ENCODE measurements at places on chromosomes 12 and 14. TPM values are rescaled to one million over a fixed set of nuclear protein-coding genes. Genes with fewer than 3 reads are reported as not detected.
A peak's percentile ranks its signal among the peaks of the same experiment; 100 is the strongest.

ASB2 gene
- not detected for polyA plus RNA-seq

CLEC2A gene
- polyA plus RNA-seq: not detected

DNA sequence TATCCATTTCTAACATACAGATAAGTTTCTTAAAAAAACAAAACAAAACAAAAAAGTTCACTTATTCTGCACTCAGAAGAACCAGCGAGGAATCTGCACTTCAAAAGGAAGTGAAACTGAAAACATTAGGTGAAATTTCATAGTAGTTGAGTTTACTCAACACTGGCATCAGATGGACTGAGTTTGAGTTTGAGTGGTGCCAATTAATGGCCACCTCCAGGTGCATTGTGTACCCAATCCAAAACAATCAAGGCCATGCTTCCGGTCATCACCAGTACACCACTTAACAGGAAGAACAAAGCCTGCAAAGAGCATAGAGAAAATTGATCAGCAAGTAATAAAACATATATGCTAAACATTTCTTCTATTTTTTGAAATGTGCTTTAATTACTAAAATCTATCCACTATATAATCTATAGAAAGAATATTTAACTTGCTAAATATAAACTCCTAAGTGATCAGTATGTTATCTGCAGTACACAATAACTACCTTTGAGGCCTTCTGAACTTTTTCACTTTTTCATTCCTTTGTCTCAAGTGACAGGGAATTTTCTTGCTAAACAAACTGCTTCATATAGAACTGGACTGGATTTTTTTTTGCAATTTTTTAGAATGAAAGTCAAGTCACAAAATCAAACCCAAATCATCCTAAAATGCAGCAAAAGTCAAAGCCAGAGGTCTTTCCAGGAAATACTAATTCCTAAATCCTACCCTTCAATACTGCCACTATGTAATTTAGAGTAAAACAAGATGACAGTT lies 11.5 kb downstream of the SLC38A2 start:
- no peak for DNase-seq

DNA sequence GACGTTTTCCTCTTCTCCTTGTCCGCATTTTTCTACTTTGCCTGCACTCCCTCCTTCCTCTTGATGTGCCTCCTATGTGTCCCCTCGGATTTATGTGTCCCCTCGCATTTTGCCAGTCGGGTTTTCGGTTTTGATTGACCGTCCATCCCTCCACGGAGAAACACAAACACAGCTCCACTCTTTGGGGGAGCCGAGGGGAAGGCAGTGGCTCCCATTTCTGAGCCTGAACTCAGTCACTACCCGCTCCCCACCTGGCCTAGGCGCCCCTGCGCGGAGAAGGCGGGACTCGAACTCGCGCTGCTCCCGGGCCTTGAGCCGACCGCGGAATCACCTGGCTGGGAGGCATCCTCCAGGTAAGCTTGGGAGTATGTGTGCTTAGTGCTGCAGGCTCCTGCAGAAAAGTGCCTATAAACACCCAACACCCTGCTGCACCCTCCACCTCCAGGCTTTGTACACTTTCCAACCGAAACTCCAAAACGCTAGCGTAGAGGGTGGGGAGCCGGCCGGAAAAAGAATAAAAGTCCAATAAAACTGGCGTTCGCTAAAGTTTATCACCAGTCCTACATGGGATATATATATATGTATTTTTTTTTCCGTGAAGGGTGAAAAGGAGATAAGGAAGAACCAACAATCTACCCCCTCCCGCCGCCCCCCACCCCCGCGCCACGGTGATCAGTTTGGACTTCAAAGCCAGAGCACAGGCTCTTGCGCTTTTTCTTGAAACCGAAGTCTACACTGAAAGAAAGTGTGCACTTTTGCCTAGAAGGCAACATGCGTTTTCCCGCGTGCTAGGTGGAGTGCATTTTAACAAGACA lies 3.3 kb upstream of the CCND2 start:
- no peak for DNase-seq

PLA2G1B gene
- polyA plus RNA-seq: not detected

- DNase-seq: no peak
Measured at GRCh38 chr14:26851793-26852192, 254.0 kb upstream of the NOVA1 start.

DNA sequence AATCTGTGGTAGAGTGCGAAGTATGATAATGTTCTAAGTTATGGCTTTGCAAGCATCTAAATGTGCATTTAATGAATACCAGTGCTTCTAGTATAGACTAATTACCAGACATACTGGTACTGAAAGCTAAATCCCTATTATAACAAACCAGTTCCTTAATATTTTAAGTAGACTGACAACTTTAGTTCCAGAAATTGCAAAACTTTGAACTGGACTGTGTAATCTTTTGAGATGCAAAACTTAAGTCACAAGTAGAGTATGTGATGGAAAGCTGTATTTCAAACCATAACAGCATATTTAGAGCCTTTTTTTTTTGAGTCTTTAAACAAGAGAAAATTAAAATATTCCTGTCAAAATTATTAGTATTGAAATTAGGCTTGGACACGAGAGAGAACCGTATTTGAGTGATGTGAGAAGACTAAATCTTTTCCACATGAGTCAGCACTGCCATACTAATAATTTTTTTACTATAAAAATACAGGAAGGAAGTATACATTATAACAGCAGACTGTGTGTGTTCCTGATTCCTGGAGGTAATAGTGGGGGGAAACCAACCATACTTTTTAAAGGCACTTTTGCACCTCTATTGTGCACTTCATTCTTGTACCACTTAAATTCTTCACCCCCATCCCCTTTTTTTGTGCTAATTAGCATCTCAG lies 45.5 kb downstream of the PPM1A start:
- peak; percentile 13 for DNase-seq

- DNase-seq: no peak
Measured at GRCh38 chr12:103875666-103876065, 34.6 kb upstream of the NT5DC3 start.

POU6F1 gene
- polyA plus RNA-seq: 0.60 TPM

DNA sequence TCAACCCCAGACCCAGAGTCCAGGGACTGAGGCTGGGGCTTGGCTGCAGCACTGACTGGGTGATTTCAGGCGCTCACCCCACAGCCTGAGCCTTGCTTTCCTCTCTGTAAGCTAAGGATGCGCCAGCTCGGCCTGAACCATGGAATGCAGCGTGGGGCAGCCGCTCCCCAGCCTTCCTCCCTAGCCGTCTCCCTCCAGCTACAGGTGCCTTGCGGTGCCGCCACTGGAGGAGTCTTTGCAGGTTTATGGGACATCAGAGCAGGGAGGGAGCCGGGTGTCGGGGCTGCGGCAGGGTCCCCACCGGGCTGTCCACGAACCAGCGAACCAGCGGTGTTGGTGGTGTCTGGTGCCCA lies 19.4 kb downstream of the PPP2R5C start:
- no peak for DNase-seq

AKAP5 gene
- 0.01 TPM for polyA plus RNA-seq

- DNase-seq: no peak
Measured at GRCh38 chr12:54560374-54560858, 11.0 kb downstream of the PDE1B start.

DNA sequence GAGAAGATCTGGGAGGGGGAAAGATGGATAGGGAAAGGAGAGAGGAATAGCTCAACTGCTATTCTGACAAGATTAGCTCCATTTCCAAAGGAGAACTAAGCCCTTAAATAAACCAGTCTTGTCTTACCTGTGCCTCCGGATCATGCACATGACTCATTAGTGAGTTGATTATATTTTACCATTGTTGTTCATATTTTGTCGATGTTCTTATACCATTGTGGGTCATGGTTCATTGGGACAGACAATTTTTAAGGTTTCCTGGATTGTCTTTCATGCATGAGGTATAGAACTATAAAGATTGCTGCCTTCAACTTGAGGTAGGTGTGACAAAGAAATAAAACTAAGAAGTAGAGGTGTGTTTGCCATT lies 243.0 kb upstream of the ATP2B1 start:
- no peak for DNase-seq

Measured in foreskin keratinocyte (primary cell).